HepG2 (cell line): ENCODE measurements at places on chromosomes 7 and 10. TPM values are rescaled to one million over a fixed set of nuclear protein-coding genes. Genes with fewer than 3 reads are reported as not detected.
A peak's percentile ranks its signal among the peaks of the same experiment; 100 is the strongest.

Gene FAM25A
- total RNA-seq: not detected in 2 replicates

Gene LRRC17
- total RNA-seq: 0.20 and 0.38 TPM in 2 replicates

Gene LHFPL3
- not detected in 2 replicates for total RNA-seq

DNA sequence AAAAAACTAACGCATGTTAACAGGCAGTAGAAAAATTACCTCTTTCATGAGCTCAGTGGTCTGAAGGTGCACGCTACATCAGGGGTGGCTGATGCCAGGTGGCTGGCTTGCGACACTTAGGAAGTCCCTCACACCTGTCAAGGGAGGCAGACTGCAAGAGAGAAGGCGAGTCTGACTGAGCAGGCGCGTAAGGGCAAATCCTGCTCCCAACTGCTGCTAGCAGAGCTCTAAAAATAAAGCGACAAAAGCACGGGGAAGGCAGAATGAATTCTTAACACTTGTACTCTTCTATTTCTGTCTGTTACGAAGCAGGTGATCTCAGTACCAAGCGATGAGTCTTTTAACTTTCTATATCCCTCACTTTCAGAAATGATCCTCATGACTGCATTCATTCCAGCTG, 33.1 kb downstream of the CACNA2D1 start:
- H3K27me3 ChIP-seq: no peaks in the 10 kb centered on the region
- no peak overlapping the region for H3K27ac ChIP-seq
- no peaks in the 10 kb centered on the region for H3K4me1 ChIP-seq
- DNase-seq: no peak
- H3K36me3 ChIP-seq: no peaks in the 10 kb centered on the region
- no peak overlapping the region for H3K4me3 ChIP-seq

Gene HGF
- total RNA-seq: not detected in 2 replicates

DNA sequence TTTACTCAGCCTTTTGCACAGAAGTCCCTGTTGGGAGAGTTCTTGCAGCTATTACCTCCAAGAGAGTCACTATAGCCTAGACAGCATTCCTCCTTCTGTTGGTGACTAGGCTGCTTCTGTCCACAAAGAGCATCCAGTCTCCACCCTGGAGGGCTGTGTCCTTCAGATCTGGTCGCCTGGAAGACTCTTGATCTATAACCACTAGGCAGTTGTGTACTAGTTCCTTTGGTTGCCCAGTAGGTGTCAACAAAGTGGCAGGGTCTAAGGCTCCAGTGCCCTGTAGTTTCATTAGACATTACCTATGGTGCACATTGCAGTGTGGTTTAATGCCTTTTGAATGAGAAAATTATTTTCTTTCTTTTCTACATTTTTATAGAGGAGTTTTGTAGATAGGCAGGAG, 11.3 kb upstream of the AKR1C2 start:
- H3K36me3 ChIP-seq: no peaks in the 10 kb centered on the region
- H3K4me3 ChIP-seq: no peak overlapping the region
- peak; percentile 29 for DNase-seq
- no peaks in the 10 kb centered on the region for H3K27me3 ChIP-seq

Gene SPDYE9
- not detected in 2 replicates for total RNA-seq

GRCh38 chr7:31373337-31374289, 33.1 kb upstream of the NEUROD6 start:
- H3K27me3 ChIP-seq: no peaks in the 10 kb centered on the region
- H3K36me3 ChIP-seq: no peaks in the 10 kb centered on the region
- peak; percentile 34 for DNase-seq
- no peak overlapping the region for H3K4me3 ChIP-seq

DNA sequence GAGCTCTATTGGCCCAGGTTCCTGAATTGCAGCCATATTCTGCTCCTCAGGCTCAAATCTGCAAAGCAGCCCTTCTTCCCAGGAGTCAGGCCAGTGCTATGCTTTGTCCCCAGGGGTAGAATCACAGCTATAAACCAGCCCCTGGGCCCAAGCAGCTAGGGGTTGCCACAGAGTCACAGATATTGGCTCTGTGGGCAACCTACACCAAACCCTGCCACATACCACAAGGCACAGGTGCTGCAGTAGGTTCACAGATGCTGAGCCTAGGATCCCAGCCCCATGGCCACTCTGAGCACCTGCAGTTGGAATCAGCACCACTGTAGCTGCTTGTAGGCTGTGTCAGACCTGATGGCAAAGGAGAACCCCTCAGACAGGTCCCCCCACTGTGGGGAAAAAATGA, 43.1 kb upstream of the CAMK2B start:
- H3K27me3 ChIP-seq: peaks cover 4% of the 10 kb centered on the region; the same call in 1 of the 3 replicates

Gene PNLIPRP3
- total RNA-seq: not detected in 2 replicates

- no peak overlapping the region for H3K27ac ChIP-seq
- peaks cover 98% of the 10 kb centered on the region for H3K27me3 ChIP-seq
- H3K4me1 ChIP-seq: peaks cover 17% of the 10 kb centered on the region
- H3K4me3 ChIP-seq: no peak overlapping the region
- no peaks in the 10 kb centered on the region for H3K36me3 ChIP-seq
- no peak for DNase-seq
Observed at GRCh38 chr10:100737355-100738054, 7.9 kb upstream of the PAX2 start.

- DNase-seq: no peak
- peaks cover 20% of the 10 kb centered on the region for H3K4me1 ChIP-seq
- H3K27me3 ChIP-seq: no peaks in the 10 kb centered on the region
- H3K4me3 ChIP-seq: no peak overlapping the region
- H3K27ac ChIP-seq: no peak overlapping the region
Observed at GRCh38 chr10:16440396-16441133, 3.8 kb downstream of the PTER start.

DNA sequence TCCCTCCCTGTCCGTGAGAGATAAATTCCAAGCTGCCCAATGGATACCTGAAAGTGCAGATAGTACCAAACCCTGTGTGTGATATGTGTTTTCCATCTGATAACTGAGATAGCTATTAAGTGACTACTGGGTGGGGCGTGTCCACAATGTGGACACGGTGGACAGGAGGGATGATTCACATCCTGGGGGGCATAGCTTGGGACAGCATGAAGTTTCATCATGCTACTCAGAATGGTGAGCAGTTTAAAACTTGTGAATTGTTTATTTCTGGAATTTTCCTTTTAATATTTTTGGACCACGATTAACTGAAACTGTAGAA, 158.6 kb downstream of the CREB5 start:
- H3K4me3 ChIP-seq: no peak overlapping the region
- H3K36me3 ChIP-seq: no peaks in the 10 kb centered on the region
- no peaks in the 10 kb centered on the region for H3K27me3 ChIP-seq
- DNase-seq: peak; percentile 12

DNA sequence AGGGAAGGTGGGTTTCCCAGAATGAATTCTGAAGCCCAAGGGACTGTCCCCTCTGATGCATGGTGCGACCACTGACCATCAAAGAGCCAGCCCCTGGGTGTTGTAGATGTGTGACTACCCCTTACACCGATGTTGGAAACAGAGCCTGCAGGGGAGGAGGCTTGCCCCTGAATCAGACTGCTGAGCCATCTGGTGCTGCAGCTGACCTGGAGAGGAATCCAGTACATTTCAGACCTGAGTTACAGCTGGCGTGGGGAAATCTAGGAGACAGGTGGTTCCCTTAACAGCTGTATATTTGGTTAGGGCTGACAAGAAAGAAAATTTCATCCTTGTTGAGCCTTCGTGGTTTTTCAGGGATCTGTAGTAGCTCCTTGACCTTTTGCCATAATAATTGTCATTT, 195.5 kb downstream of the CELF2 start:
- H3K36me3 ChIP-seq: no peaks in the 10 kb centered on the region
- H3K27me3 ChIP-seq: peaks cover 32% of the 10 kb centered on the region; the same call in 2 of the 3 replicates
- no peak overlapping the region for H3K4me3 ChIP-seq
- no peaks in the 10 kb centered on the region for H3K4me1 ChIP-seq
- H3K27ac ChIP-seq: no peak overlapping the region

Gene DNAH11
- total RNA-seq: 0.01 TPM in 1 of 2 replicates, not detected in the other

Gene XRCC2
- 13.2 and 14.5 TPM in 2 replicates for total RNA-seq

GRCh38 chr7:131562941-131563340, 6.5 kb upstream of the PODXL start:
- peaks cover under 1% of the 10 kb centered on the region; the same call in 1 of the 2 replicates for H3K4me1 ChIP-seq
- no peaks in the 10 kb centered on the region for H3K36me3 ChIP-seq
- H3K27ac ChIP-seq: no peak overlapping the region
- H3K4me3 ChIP-seq: no peak overlapping the region
- no peak for DNase-seq

DNA sequence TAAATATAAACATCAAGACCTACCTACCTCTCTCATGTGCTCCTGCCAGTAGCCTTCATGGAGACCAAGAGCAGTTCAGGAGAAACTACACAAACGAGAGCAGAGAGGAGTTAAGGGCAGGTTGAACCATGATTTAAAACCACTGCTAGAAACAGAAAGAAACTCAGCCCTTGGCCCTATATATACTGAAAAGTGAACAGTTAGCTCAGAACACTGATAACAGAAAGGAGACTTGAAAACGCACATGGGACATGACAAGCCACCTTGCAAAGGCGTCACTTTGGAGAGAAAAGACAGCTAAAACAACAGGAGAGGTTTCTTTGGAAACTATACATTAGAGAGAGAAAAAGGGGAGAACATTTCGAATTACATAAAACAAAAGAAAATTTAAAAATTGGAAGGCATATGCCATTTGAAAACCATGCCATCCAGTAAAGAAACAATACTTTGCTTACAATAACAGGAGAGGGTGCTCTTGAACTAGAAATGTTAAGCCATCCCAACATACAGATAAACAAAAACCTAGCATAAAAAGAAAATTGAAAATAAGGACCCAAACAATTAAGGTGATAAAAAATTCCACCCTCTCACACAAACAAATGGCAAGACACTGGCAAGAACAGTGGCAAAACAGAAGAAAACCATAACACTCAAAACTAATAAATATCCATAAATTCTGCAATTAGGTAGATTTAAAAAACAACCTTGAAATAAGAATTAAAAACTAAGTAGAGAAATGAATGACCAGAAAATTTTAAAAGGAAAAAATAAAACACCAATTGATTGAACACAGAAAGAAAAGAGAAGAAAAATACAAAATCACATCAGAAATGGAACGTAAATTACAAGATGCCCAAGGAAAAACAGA, 232.7 kb downstream of the IMMP2L start:
- H3K27me3 ChIP-seq: no peaks in the 10 kb centered on the region
- H3K27ac ChIP-seq: no peak overlapping the region
- H3K4me3 ChIP-seq: no peak overlapping the region
- no peak for DNase-seq

DNA sequence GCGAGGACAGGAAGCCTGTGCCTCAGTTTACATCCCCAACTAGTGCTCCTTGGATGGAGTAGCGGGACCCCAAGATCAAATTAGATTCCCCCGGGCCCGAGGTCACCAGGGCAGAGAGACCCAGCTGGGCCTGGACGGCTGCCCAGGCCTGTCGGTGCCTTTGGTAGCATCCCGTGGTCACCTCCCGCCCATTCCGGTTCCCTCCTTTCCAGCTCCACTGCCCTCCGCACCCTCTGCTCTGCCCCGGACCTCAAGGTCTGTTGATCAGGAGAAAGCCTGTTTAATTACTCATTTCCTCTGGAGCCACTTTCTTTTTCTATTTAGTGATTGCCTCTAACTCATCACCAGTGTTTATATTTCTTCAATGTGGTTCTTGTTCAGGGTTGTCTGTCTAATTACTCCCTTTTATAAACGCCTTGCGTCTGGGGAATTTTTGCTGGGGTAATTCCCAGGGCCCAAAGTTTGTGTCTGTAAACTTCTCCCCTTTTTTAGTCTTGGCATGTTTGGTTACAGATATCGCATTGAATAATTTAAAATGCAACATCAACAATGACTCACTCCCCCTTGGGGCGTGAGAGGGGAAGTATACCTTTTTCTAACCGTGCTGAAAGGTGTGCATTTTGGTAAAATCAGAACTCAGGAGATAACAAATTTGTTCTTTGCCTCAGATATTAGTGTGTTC, 1.9 kb downstream of the FOXK1 start:
- peak overlapping the region; percentile 71 for H3K27ac ChIP-seq
- H3K36me3 ChIP-seq: peaks cover 19% of the 10 kb centered on the region; the same call in 2 of the 3 replicates
- H3K27me3 ChIP-seq: no peaks in the 10 kb centered on the region
- peaks cover 44% of the 10 kb centered on the region for H3K4me1 ChIP-seq

Gene TCF7L2
- total RNA-seq: 3.5 and 3.9 TPM in 2 replicates

Gene LOXL4
- 3.8 and 8.8 TPM in 2 replicates for total RNA-seq

GRCh38 chr7:66150471-66150870, 35.8 kb downstream of the CRCP start:
- peak; percentile 62 for DNase-seq
- peak overlapping the region; percentile 46 for H3K27ac ChIP-seq
- no peak overlapping the region for H3K4me3 ChIP-seq
- peaks cover 25% of the 10 kb centered on the region for H3K36me3 ChIP-seq

DNA sequence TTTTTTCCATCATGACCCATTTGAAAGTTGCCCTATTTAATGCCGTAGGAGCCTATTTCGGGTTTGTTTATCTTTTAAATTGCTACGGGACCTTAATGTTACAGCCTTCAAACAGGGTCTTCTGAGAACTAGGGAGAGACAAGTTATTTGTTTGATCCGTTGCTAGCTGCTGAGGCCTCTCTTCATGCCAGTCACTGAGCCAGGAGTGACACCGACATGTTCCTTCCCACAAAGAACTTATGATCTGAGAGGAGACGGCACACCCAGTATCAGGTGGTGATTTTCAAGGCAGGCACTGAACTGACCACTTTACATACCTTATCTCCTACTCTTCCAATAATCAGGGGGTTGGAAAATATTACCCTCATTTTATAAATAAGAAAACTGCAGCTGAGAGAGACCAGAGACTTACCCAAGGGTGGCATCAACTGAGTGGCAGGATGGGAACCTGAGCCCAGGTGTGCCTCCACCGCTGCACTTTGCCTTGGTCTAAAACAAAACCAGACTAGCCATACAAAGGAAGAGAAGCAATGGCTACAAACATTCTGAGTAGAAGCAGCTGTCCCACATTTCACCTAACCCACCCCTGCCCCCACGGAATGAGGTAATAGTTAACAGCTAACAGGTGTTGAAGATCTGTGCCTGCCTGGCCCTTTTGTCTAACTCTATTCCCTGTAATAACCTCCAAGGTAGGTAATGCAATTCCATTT, 40.5 kb downstream of the PPP1R3C start:
- no peak overlapping the region for H3K27ac ChIP-seq
- H3K36me3 ChIP-seq: no peaks in the 10 kb centered on the region
- no peak for DNase-seq
- H3K4me1 ChIP-seq: peaks cover 48% of the 10 kb centered on the region
- H3K4me3 ChIP-seq: no peak overlapping the region
- no peaks in the 10 kb centered on the region for H3K27me3 ChIP-seq

Gene WIPF3
- total RNA-seq: 0.06 TPM in 1 of 2 replicates, not detected in the other

- no peak overlapping the region for H3K4me3 ChIP-seq
- DNase-seq: no peak
- H3K27ac ChIP-seq: no peak overlapping the region
- no peaks in the 10 kb centered on the region for H3K36me3 ChIP-seq
Observed at GRCh38 chr7:16559497-16560179, 33.0 kb downstream of the LRRC72 start.

Gene PDE6C
- total RNA-seq: 0.39 and 0.64 TPM in 2 replicates
